ENCODE measurements at places on chromosomes 16 and 17.
A peak's percentile ranks its signal among the peaks of the same experiment; 100 is the strongest.

GRCh38 chr17:43770957-43771356, 7.8 kb downstream of the DUSP3 start:
- DNase-seq = no peak

- DNase-seq = no peak
Observed at GRCh38 chr16:58636466-58636865, 6.8 kb upstream of the CNOT1 start.

DNA sequence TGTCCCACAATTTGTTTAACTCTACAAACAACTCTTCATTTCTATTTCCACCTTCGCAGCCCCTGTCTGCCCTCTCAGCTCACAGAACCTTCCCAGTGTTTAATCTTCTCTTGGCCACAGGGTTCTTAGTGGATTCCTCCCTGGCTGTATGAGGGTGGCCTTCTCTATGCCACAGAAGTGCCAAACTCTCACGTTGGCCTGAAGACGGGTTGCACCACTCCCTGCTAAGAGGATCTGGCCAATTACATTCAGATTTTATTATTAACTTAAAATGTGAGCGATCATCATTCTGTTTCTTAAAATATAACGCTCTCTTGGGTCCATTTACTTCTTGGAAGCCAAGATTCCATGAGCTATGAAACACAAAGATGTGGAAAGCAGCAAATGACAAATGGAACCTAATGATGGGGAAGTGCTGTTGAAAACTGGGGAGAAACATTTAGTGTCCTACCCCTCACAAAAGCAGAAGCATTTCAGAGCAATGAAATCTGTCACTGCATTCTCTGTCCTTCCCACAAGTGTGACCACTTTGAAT, 91.3 kb upstream of the NOG start:
- DNase-seq = no peak

- DNase-seq = no peak
Observed at GRCh38 chr17:1165836-1166235, 13.9 kb downstream of the ABR start.

DNA sequence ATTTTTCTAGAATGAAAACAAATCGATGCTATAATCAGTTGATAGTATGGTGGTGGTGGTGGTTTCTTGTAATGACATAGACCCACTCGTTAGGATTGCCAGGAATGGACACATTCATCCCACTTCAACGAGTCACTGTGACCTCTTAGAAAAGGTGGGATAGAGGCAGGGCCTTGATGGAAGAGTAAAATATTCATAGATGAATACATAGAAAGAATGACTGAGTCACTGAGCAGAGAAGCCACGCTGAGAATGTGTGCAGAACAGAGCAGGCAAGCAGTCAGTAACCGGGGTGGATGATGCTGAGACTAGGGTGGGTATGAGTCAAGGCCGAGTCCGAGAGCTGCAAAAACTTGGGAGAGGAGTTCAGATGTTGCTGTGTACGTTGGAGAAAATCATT, 129.9 kb downstream of the PITPNC1 start:
- no peak for DNase-seq

DNA sequence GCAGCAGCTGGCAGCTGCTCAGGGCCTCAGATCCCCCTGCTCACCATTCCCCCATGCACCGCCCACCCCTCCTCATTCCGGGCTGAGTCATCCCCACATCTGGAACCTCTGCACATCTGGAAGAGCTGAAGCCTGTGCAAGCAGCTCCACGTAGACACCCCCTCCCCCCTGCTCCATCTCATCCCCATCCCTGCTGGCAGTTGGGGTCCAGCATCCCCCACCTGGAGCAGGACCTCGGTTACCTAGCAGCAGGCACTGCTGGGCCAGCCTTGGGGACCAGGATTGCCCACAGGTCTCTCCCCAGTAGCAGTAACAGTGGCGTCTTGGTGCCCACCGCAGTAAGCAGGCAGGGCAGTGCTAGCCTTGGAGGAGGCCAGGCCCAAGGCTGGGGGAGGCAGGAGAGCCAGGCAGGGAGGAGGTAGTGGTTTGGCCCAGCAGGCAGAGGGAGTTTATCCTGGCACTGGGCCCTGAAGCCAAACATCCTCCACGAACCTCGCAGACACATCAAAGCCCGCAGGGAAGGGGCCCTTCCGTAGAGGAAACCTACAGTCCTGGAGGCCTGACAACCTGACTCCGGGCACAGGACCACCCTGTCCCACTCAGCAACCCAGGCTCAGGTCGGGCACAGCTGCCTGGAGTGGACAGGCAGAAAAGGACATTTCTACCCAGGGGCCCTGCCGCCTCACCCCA, 7.7 kb upstream of the TMEM92 start:
- no peak for DNase-seq

DNA sequence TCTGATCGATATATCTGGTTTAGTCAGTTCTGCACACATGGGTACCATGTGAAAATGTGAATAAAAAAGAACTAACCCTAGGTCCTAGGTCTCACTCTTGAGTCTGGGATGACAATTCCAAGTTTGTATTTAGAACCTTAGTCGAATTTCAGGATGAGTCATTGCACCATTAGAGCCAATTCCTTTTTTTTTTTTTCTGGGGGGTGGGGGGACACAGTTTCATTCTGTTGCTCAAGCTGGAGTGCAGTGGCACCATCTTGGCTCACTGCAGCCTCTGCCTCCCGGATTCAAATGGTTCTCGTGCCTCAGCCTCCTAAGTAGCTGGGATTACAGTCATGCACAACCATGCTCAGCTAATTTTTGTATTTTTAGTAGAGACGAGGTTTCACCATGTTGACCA, 41.6 kb downstream of the SPAG9 start:
- DNase-seq = no peak

- DNase-seq = no peak
Observed at GRCh38 chr17:61455324-61456060, 3.3 kb downstream of the TBX4 start.

DNA sequence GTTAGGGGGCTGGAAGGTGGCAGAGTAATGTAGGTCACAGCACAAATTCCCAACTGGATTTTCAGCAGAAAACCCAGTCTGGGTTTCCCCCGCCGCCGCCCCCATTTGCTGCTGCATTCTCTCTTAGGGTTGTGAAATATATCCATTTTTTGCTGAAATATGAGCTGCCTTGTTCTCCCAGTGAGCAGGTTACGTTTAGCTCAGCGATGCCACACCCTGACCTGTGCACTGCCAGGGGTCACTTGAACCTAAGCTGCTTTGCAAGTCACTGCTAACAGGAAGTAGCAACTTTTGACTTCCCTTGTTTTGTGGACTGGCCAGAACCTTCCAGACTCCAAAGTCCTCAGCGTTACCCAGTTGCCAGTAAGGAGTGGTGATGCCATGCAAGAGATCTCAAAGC, 274.1 kb downstream of the CPPED1 start:
- DNase-seq = no peak

DNA sequence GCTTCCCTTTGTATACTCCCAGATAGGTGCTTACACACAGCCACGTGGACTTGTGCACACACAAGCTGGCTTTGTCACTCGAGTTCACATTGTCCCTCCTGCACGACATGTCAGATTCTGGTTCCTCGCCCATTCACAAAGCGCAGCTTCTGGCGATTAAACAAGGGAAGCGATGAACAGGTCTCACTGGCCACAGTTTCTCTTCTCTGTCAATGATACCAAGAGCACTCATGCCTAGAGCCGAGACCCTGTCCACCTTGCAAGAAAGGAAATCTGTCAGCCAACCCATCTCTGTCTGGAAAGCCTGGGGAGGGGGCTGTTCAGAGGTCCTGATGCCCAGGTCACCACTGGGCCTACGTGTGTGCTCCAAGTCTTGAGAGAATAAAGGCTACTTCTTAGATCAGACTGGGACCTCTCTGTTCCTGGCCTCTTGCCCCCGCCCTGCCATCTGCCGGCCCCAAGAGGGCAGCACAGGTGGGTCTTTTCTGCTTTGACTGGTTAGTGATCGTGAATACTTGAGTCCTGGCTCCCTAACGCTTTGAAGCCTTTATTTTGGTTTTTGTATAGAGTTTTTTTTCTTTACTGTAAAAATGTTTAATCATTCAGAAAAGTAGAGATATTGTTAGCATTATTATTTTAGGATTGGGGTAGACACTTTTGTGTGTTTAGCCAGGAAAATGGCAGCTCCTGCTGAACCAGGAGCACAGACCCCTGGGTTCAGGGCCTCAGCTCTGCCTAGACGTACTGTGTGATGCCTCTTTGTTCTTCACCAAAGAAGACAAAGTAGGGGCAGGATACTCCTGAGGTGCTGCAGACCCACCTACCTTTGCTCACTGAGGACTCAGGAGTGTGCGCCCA, 104.7 kb downstream of the MRM1 start:
- peak; percentile 12 for DNase-seq

DNA sequence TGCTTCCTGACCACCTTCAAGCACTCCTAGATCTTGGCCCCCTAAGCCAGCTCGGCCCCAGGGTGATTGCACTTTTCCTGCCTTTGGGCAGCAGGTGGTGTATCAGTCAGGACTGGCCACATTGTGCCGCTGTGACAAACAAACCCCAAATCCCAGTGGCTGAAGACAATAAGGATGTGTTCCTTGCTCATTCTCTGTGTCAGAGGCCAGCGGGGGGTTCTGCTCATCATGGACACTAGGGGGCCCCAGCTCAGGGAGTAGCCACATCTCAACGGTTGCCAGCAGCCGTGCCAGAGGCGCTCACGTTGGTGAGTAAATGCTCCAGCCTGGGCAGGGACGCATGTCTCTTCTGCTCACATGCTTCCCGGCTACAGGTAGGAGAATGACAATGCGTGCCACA, 60.4 kb downstream of the ZDHHC7 start:
- DNase-seq = no peak

DNA sequence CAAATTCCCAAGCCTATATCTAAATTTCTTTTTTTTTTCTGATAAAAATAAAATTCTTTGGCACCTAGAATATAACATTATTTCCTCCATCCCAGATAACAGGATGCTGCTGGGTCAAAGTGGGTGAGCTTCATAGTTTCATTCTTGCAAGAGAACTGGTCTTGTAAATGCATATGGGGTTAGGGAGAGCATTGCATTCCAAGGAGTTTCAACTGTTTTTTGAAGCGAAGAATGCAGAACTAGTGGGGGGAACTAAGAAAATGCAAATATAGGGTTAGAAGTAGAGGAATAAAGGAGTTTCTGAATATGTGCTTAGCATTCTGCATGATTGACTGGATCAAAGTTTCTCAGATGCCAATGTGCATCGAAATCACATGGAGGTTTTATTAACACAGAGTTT, 347.2 kb upstream of the XYLT1 start:
- DNase-seq = no peak

Data from stimulated activated CD8-positive, alpha-beta memory T cell treated with anti-CD3 and anti-CD28 coated beads, Interleukin-15, amount 100 ng/mL, for 4 hours (primary cell).